ENCODE measurements at places on chromosomes 12 and 14. TPM values are rescaled to one million over a fixed set of nuclear protein-coding genes. Genes with fewer than 3 reads are reported as not detected.

Gene NEUROD4
- not detected for total RNA-seq

Gene CLEC9A
- total RNA-seq, result not detected

Gene ADAM20
- 0.19 TPM for total RNA-seq

Gene DLST
- 66.7 TPM for total RNA-seq

Gene SLC48A1
- 3.3 TPM for total RNA-seq

Gene ADAM21
- 1.3 TPM for total RNA-seq

Gene RFLNA
- total RNA-seq, result 43.6 TPM

Gene MYBPC1
- total RNA-seq, result not detected

Gene KRT8
- total RNA-seq, result 0.83 TPM

Gene KRT6C
- total RNA-seq, result not detected

Gene SLC25A29
- total RNA-seq, result 23.4 TPM

Gene SIRT4
- 2.1 TPM for total RNA-seq

GRCh38 chr12:131222329-131223139 is 268.8 kb downstream of the ADGRD1 start:
- no peak for DNase-seq

GRCh38 chr14:76777721-76778120 is 16.5 kb downstream of the VASH1 start:
- no peak for DNase-seq

DNA sequence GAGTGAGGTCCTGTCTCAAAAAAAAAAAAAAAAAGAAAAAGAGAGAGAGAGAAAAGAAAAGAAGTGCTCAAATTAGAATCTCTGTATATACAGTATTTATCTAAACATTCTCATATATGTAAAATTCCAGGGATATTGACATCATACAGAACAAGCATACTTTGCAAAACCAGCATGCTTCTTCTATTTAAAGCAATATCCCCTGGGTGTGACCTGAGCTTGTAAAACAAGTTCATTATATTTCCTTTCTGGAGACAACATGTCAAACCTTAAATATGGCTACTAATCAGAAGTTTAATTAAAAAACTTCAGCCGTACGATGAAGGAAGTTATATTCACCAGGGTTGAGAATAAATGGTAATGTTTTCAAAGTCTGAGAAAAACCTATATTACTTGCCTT is 175.8 kb upstream of the HMGA2 start:
- no peak for DNase-seq

DNA sequence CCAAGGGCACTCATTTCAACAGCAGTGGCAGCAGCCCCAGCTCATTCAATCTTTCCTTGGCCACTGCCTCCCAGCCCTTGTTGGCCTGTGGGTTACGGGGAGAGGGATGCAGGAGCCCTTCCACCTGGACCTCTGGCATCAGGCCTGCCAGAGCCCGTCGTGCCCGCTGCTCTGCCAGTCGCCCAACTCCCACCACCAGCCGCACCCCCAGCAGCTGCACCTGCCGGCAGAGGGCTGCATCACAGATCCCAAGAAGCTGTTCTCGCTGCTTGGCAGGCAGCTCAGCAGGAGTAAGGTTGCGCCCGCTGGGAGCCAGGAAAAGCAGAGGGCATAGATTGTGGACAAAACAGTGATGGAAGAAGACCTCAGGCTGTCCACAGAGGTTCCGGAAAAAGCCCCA is 6.7 kb downstream of the SMUG1 start:
- DNase-seq, result no peak

GRCh38 chr12:21962236-21962635 is 21.0 kb upstream of the ABCC9 start:
- no peak for DNase-seq

DNA sequence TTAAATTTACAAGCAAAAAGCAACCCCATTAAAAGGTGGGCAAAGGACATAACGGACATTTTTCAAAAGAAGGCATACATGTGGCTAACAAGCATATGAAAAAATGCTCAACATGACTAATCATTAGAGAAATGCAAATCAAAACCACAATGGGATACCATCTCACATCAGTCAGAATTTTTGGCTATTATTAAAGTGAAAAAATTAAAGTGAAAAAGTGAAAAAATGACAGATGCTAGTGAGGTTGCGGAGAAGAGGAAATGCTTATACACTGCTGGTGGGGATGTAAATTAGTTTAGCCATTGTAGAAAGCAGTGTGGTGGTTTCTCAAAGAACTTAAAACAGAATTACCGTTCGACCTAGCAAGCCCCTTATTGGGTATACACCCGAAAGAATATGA is 7.9 kb downstream of the OTOGL start:
- peak; percentile 60 for DNase-seq

DNA sequence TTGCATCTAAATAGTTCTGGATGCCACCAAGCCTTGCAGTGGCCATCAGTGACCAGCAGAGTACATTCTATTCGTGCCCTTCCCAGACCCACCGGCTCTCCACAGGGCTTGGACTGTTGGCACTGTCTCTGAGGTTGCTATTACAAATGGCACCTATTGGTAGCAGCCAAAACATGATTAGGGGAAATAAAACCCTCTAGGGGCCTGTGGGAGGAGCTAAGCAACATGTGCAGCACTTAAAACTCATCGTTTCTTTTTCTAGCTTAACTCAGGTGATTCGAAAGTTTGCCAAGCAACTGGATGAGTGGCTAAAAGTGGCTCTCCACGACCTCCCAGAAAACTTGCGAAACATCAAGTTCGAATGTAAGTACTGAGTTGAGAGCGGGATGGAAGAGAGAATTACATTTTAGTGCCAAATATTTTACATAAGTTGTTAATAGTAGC is 65.4 kb upstream of the RIC8B start:
- DNase-seq, result no peak

DNA sequence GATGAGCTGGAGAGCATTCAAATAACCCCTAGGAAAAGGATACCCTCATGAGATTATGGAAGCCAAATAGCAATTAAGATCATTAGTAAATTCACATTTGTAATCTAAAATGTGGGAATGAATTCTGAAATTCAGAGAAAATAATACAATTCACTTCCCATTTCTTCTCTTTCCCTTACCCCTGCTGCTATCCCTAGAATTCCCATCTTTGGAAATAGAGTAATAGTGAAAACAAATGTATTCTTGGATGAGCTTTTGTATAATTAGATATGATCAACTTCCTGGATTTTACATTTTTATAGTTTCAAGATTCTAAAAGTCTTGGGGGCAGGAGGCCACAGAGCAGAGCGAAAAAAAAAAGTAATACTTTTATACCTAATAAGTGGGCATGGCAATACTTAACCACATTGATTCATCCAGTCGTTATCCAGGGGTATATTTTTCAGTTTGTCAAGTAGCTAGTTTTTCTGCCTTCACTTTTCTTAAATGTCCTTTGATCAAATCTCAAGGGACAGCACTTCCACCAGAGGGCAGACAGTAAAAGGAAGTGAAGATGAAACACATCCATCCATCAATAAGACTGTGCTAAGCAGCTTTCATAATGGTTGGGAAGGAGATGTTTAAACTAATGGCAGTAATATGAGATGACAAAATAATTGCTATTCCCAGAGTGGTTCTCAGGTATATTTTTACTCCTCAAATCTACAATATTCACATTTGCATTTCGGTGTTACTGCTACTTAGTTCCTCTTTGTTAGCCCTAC is 401.3 kb downstream of the DIO2 start:
- DNase-seq, result peak; percentile 3

GRCh38 chr14:23638414-23639047 is 2.4 kb downstream of the DHRS2 start:
- DNase-seq, result no peak

GRCh38 chr12:126210448-126210847 is 1145.2 kb downstream of the AACS start:
- DNase-seq, result peak; percentile 51

DNA sequence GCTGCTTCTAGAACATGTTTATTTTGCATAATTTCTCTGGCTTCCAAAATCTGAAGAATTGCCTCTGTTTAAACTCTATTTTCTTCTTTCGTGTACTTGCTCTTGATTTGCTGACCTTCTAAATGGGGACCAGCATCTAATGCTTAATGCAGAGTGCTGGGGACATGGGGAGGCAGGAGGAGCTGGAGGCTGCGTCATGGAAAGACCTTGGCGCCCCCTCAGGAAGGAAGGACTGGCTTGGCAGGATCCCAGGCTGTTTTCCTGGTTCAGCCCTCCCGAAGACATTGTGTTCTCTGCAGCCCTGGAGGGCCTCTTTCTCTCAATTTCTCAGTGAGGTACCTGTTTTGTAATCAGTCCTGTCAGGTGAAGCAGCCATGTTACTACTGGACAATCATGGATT is 5.5 kb downstream of the PRKCH start:
- DNase-seq, result no peak

- DNase-seq, result no peak
Measured at GRCh38 chr12:41076114-41076513, 112.0 kb upstream of the PDZRN4 start.

DNA sequence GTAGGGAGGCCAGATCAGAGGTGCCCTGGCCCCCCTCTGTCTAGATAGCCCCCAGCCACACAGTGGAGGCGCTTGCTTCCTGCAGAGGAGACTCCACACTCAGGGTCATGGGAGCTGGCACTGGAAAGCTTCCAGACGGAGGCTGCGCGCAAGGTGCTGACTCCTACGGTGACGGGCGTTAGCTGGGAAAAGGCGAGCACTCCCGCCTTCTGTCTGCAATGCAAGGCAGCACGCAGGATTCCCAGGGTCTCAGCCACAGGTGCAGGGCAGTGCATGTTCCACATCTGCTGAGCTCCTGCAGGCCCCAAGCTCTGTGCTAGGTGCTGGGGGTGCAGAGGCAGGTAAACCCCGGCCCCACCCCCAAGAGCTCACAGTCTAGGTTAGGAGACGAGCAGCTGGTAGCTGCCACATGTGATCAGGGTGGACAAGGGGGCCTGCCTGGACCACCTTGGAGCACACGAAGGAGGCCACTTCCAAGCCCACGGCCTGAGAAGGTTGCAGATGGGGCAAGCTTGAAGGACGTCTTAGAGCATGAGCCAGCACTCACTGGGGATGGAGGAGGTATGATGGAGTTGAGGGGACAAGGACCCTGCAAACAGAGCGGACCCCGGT is 310.9 kb upstream of the DIO3 start:
- no peak for DNase-seq

DNA sequence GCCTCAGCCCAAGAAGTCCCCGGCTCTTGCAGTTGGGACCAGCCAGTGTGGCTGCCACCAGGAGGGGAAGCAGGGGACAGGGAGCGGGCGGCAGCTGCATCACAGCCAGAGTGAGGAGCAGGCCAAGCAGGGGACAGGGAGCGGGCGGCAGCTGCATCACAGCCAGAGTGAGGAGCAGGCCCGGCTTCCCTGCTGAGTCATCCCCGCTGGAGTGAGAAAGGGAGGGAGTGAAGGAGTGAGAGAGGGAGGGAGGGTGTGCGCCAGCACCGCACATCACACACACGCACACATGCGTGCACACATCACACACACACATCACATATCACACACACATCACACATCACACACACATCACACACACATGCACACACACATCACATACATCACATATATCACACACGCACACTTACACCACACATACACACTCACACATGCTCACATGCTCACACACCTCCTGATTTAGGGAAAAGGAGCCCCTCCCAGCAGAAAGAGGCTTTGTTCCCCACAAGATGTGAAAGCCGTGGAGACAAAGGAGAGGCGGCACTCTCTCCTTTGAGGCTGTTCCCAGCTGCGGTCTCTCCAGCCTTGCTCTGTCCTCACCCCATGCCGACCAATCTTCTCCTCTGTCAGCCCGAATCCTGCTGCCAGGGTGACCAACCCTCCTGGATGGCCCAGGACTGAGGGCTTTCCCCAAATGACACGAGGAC is 16.7 kb upstream of the ZDHHC22 start:
- DNase-seq, result peak; percentile 78

GRCh38 chr12:130879212-130879686 is 7.4 kb downstream of the RAN start:
- no peak for DNase-seq

GRCh38 chr12:76144245-76144549 is 59.7 kb upstream of the NAP1L1 start:
- DNase-seq, result peak; percentile 26

- peak; percentile 89 for DNase-seq
Measured at GRCh38 chr14:86604561-86604960, 1074.6 kb downstream of the FLRT2 start.

- no peak for DNase-seq
Measured at GRCh38 chr12:130552483-130552996, 163.6 kb downstream of the RIMBP2 start.

DNA sequence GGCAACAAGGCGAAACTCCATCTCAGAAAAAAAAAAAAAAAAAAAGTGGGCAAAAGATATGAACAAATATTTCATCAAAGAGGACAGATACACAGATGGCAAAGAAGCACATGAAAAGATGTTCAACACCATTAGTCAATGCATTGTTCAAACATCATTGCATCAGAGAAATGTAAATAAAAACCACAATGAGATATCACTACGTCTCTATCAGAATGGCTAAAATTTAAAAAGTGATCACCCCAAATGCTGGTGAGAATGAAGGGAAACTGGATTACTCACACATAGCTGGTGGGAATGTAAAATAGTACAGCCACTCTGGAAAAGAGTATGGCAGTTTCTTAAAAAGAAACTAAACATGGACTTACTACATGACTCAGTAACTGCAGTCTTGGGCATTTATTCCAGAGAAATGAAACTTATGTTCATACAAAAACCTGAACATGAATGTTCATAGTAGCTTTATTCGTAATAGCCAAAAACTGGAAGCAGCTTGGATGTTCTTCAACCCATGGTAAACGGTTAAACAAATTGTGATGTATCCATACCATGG is 3.6 kb downstream of the L2HGDH start:
- no peak for DNase-seq

DNA sequence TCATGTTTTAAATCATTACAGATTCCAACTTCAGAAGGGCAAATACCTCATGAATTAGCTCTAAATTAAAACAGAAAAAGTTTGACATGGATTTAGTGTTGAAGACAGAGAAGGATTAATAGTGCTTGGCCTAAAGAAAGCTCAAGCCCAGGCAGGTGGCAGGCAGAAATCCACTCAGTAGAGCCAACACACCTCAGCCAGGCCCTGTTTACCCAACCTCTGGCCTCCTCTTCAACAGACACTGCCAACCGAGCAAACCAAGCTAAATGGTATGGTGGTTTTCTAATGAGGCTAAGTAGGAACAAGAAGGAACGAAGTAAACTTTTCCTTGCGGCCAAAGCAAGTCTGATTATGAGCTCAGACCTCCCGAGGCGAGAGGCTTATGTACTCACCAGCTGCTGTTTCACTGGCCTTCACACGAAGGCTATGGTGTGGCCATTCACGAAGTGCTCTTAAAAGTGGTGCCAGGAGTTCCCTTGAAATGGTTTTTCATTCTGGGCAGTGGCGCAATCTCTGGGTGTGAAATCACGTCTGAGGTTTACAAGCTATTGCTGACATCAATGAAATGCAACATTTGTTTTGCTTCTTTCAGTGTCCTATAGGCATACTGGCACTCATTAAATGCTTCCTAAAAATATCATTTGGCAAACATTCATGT is 124.1 kb upstream of the LGR5 start:
- DNase-seq, result peak; percentile 10

- DNase-seq, result no peak
Measured at GRCh38 chr14:101790232-101790631, 28.7 kb downstream of the PPP2R5C start.

- DNase-seq, result no peak
Measured at GRCh38 chr14:90558041-90558982, 161.5 kb downstream of the CALM1 start.
